ENCODE measurements at places on chromosomes 2 and 18.

DNA sequence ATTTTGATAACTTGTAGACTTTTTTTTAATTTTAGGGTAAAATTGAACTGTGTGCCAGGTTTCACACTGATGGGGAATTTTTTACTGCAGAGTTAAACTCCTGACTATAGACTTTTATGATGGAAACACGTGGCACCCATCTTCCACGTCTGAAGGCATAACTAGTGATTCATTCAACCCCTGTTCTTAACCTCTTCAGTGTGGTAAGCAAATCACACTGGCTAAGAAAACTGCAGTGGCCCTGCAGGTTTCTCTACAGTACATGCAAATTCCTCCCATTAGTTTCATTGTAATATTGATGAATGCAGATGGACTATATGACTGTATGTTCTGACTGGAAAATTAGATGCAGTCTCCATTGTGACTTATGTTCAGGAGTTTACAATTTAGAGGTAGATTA is 47.2 kb downstream of the SMAD4 start:
- no peak for DNase-seq

- no peak for DNase-seq
These were observed 185.0 kb downstream of the BCL11A start for GRCh38 chr2:60368456-60368855.

GRCh38 chr2:157922815-157923214 is 46.7 kb upstream of the ACVR1 start:
- no peak for DNase-seq

DNA sequence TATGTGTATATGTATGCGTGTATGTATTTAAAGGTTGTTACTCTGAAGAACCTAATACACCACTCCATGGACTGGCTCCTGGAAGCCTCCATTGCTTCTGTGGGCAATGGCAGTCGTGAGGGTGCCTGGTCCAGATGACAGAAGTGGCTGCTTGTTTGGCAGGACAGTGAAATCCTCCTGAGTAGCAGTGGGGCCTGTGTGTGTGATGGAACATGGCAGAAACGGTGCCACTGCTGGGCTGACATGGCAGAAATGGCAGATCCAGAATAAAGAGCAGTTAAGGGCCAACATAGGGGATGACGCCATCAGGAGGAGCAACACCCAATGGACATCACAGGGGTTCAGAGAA is 6.1 kb upstream of the CPLX4 start:
- no peak for DNase-seq

DNA sequence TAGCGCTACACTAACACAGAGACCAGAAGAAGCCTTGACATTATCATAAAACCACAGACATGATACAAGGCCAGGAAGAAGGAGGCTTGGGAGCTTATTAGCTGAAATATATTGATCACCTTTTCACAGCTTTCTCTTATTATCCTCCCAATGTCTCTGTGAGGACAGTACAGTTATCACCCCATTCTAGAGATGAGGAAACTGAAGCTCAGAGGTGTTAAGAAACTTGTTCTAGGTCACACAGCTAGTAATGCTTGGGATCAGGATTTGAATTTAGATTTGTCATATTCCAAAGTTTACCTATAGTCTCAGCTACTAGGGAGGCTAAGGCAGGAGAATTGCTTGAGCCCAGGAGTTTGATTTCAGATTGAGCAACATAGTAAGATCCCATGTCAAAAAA is 44.6 kb upstream of the LTBP1 start:
- DNase-seq, result no peak

GRCh38 chr18:74818516-74819175 is 221.0 kb downstream of the ZNF407 start:
- no peak for DNase-seq

DNA sequence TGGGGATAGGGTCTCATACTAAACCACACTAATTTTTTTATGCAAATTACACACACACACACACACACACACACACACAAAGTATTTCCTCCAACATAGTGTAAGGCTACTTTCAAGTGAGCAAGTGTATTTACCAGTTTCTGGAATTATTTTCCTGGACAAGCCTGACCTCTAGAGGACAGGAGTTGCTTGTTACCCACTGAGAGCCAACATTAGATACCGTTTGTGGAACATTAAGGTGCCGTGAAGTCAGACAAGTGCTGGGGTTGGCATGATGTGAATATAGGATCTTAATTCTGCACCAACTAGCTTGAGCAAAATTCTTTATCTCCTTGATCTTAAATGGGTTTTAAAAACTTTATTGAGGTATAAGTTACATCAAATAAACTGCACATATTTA is 39.3 kb upstream of the SERPINB2 start:
- DNase-seq, result no peak

- DNase-seq, result no peak
These were observed 106.4 kb upstream of the DAPL1 start for GRCh38 chr2:158688721-158689120.

GRCh38 chr2:12988279-12988678 is 271.5 kb downstream of the TRIB2 start:
- no peak for DNase-seq

- no peak for DNase-seq
These were observed 115.2 kb downstream of the TPO start for GRCh38 chr2:1528273-1529064.

All from urinary bladder (tissue), 4 donors.